ENCODE measurements at places on chromosomes 6 and 20.

DNA sequence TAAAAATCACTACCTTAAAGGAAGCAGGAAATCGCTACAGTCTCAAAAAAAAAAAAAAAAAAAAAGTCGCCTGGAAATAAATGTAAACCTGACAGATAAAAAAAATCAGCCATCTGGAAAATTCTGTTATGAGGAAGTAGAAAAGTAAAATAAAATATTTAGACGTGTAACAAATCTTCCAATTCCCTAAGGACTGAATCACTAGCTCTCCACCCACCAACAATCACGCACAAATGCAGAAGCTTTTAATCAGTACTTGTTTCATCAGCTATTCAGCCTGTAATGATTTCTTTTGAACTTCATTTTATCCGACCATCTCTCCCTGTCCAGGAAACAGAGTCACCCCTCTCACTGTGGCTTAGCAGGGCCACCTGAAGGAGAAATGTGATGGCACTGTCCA, 59.0 kb downstream of the SLC23A2 start:
- no peak for DNase-seq

GRCh38 chr6:11616200-11616611, 78.7 kb downstream of the TMEM170B start:
- DNase-seq, result no peak

DNA sequence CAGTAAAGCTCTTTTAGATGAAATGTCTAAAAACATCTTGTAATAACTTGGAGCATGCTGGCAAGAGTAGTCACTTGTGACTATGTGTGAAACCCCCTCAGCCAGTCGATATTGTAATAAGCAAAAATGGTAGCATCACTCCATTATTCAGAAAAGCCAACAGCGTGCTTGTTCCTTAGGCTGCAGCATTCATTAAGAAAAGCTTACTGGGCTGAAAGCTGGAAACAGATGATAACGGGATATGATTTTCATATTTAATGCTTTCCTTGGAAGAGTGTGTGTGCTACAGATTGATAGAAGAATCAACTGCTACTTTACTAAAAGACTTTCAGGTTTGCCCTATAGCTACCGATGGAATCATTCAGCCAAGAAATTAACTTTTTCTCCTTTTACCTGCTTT, 20.3 kb downstream of the KIZ start:
- no peak for DNase-seq

- no peak for DNase-seq
Measured at GRCh38 chr6:92779746-92780145, 639.6 kb downstream of the EPHA7 start.

GRCh38 chr6:22954749-22955385, 385.5 kb downstream of the HDGFL1 start:
- no peak for DNase-seq

DNA sequence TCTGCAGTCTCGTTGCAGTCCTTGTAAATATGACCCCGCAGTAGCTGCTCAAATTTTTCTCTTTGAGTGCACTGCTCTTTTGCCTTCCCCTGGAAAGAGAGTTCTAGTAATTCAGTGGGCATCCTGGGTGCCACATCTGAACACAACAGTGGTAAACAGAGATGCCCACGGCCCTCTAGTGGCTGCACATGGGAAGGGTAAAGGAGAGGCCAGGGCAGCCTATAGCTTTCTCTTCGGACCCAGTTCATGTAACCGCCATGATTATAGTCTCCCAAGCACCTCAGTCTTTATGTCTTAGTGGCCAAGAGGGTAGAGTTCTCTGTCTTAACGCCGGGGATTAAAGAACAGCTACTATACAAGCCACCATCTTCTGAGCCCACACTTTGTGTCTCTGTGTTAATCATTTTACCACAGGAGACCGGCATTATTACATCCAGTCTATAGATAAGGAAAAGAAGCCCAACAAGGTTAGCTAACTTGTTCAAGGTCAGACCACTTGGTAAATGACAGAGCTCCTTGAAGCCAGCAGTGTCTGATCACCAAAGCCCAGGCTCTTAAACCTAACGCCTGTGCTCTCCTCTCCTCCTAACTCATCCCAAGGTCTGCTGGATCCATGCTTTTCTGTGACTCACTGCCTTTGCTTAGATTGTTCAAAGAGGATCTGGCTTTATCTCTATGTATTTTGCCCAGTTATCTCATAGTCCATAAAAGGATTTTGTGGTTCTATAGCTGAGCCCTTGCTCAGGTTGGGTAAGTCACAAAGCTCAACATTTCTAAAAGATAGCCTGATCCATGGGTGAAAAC, 81.8 kb downstream of the ISM1 start:
- DNase-seq, result no peak

GRCh38 chr20:63158845-63159244, 57.1 kb downstream of the YTHDF1 start:
- no peak for DNase-seq

- no peak for DNase-seq
Measured at GRCh38 chr6:93008375-93008774, 411.0 kb downstream of the EPHA7 start.

DNA sequence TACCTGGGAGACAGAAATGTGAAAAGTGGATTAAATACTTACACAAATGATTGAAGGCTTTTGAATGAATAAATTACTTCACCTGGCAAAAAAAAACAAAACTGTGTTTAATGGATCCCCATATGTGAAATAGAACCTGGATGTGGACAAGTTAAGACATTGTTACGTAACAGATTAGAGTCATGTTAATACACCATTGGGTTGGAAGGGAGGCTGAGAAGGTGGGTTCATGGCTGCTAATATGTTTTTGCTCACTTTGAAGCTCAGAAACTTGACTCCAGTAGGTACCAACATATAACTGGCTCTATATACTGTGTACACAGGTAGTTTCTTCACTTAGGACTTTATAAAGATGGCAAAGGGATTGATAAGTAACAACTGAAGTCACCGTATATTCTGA, 21.4 kb upstream of the TENT5A start:
- no peak for DNase-seq

DNA sequence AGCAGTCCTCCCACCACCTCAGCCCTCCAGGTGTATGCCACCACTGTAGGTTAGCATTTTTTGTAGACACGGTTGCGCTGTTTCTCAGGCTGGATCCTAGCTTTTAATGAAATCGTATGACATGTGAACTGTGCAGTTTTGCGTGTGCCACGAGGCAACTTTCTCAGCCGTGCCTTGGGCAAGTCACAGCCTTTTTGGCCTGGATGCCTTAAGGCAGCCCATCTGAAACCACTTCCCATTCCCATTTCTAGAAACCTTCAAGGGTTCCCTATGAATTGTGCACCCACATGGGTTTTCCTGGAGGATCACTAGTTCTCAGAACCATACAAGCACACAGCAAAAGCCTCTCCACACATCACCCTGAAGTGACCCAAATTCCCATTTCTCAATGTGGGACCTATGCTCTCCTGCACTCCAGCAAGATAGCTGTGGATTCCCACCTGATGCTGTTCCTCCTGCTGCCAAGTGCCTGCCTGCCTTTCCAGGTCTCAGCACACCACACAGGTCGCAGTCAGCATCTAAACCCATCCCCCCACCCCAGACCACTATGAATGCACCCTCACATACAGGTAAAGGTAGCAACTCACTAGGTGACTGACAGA, 28.9 kb downstream of the SNX5 start:
- DNase-seq, result no peak

GRCh38 chr6:2615251-2615650, 135.5 kb downstream of the MYLK4 start:
- DNase-seq, result no peak

DNA sequence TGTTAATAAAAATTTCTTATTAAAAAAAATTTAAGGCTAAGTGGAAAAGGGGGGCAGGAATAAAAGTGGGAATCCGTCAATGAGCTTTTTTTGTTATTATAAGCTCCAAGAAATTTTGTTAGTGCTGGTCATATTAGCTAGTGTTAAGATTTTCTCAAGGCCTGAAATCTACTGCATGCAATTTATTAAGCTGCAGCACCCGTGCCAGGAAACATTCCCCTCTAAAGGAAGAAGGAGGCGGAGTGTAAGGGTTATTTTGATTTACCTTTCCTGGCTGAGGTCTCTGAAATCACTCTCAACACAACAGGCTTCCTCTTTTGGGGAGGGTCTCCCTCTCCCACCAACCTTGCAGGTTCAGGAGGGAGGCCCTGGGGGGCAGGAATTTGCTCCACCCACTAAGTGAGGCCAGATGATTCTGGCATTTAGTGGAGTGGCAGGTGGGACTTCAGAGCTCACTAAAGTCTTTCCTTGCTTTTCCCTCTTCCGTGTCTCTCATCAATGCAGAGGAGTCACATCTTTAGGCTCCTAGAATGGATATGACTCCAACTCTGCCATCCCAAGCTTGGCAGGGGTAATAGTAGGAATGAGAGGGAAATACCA, 168.8 kb downstream of the BCAS1 start:
- no peak for DNase-seq

- no peak for DNase-seq
Measured at GRCh38 chr20:39875492-39876110, 813.4 kb downstream of the MAFB start.
